ENCODE measurements at places on chromosomes 2 and 18.

- DNase-seq: no peak
These were observed 41.4 kb upstream of the RBMS1 start for GRCh38 chr2:160534996-160535395.

- no peak for DNase-seq
These were observed 419.8 kb downstream of the SETBP1 start for GRCh38 chr18:45100321-45101105.

- no peak for DNase-seq
These were observed 194.5 kb upstream of the NXPH2 start for GRCh38 chr2:138974651-138975050.

DNA sequence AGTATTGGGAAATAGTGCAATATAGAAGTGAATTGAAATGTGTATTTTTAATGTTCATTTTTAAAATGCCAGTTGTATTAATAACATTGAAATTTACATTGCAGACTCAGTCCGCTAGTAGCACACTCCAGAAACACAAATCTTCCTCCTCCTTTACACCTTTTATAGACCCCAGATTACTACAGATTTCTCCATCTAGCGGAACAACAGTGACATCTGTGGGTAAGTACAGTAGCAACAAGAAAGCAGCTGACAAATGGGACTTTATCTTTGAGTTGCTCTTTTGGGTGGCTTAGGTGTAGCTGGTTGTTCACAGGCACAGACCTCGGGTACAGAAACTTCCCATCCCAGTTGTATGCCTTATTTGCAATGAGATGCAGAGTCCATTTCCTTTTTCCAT, 118.2 kb upstream of the IL1R2 start:
- DNase-seq: no peak

DNA sequence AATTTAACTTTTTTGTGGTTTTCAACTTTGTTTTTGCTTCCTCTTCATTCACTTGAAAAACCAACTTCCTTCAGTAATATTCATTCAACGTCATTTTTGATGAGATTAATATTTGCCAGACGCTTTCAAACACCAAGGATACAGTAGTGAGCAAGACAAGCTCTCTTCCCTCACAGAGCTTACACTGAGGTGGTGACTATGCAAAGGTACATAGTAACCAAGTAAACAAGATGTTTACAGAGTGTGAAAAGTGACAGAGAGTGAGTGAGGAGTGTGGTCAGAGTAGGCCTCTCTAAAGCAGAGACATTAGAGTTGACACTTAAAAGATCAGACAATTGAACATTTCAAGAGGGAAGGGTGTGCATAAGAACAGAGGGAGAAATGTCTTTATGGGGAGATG, 155.5 kb downstream of the TMEM247 start:
- DNase-seq: no peak

GRCh38 chr2:42025151-42025582, 22.7 kb upstream of the PKDCC start:
- DNase-seq: no peak

DNA sequence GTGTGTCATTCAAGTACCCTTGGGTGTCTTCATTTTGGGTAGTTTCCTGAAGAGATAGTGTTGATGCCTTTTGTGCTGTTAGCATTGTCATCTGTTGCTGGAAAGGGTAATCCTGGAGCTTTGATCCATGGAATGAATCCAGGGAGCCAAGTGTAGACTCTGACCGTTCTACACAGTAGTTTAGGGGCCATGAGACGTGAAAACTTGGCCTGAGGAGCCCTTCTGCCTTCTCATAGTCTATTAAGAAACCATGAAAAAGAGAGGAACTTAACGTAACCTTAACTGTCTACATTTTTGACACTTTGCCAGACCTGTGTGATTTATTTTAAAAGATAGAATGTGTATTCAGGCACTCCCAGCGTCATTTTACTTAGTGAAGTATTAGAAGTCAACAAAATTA, 194.0 kb downstream of the BABAM2 start:
- DNase-seq: no peak

DNA sequence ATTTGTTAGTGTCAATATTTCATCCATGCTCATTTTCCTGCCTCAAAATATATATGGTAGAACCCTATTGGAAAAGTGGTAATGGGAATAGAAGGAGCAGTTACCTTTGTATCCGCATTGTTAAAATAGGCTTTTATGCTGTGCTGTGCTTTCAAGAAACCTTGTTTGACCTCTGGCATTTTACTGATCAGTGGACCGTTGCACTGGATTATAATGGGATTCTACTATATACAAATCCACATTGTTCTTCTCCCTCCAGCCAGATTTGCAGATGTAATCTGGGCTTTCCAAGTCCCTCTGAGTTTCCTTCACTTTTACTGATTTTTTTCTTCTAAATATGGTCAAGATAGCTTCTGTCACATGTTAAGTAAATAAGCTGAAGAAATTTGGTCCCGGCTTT, 23.3 kb upstream of the FAM237A start:
- no peak for DNase-seq

DNA sequence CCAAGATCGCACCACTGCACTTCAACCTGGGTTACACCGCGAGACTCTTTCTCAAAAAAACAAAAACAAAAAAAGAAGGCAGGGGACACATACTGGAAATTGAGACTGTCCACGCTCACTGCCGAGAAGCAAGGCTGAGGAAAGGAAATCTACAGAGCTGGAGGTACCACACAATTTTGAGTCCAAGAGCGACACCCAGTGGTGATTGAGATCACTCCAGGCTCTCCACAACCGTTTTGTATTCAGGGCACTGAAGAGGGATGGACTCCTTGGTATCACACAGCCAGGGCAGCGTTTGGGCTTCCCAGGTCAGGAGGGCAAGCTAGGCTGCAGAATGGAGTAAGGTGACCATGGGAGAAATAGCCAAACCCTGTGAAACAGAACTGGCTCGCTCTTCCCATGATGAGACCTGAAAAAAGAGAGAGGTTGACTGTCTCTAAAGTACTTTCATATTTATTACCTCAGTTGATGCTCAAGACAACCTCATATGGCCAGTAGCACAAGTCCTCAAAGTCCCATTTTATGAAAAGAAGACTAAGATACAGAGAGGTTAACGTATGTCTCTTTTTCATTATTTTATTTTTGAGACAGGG, 74.5 kb upstream of the YPEL5 start:
- peak; percentile 51 for DNase-seq

DNA sequence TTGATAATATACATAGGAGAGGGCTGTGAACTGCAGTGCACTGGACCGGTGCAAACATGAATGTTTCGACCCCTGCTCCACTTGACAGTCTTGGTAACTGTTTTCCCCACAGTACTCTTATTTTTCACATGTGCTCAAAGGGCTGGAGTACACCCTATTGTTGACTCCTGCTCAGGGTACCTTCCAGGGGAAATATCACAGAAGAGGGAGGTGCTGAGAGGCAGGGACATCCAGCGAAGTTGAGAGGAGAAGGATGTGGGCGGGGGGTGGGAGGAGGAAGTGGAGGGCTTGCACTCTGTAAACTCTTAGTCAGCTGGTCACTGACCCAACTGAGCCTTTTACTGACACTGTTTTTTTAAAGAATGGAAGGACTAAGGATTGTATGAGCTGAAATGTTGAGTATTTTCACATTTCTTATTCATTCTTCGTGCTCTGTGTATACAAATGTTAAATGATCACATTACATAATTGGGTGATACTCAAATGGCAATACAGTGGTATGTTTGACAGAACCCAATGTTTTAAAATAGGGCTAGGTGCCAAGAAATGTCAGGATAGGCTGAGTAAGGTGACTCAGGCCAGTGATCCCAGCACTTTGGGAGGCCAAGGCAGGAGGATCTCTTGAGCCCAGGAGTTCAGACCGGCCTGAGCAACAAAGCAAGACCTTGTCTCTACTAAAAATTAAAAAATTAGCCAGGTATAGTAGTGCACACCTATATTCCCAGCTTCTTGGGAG, 10.0 kb downstream of the INPP4A start:
- DNase-seq: no peak

GRCh38 chr18:8751692-8752091, 46.3 kb downstream of the MTCL1 start:
- no peak for DNase-seq

- no peak for DNase-seq
These were observed 156.9 kb upstream of the DCC start for GRCh38 chr18:52183107-52183506.

- DNase-seq: peak; percentile 71
These were observed 126.6 kb upstream of the PPP1CB start for GRCh38 chr2:28624793-28625701.

DNA sequence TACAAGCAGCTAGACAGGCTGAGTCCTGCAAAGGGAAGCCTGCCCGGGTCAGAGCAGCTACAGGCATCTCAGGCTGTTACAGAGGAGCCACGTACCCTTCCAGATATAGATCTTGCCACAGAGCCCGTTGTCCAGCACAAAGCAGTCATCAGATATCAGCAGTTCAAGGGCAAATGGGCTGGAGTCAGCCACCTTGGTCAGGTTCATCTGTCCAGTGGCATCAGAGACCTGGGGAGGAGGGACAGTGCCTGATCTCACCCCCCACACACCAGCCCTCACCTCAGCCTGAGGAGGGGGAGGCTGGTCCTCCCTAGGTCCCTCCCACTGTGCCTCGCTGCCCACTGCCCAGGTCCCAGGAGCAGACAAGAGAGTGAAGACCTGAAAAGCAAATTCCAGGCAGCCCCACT, 12.2 kb downstream of the CAPG start:
- DNase-seq: no peak

- DNase-seq: no peak
These were observed 124.1 kb downstream of the RAPGEF4 start for GRCh38 chr2:172859581-172860335.

DNA sequence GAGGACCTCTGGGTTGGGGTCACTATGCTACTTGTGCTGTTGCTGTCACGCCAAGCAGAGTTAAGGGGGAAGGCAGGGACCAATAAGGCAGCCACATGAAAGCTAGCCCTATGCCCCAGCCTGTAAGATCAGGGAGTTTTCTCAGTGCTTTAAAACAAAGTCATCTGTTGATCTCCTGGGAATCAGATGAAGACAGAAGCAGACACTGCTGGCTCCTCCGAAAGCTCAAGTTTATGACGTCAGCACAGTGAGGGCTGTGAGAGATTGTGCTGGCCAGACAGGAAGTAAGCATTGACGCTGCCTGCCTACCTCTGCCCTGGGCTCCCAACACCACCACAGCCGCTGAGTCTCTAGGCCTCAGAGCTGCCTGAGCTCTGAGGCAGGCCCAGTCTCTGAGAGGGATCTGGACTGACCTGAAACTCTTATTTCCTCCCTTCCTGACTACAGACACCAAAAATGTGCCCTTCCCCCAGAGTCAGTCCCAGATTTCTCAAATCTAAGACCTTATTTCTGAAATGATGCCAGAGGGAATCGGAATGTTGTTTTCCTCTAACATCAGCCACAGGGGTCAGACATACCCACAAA, 118.1 kb upstream of the EPAS1 start:
- peak; percentile 79 for DNase-seq

GRCh38 chr2:144071461-144071860, 448.5 kb downstream of the ZEB2 start:
- DNase-seq: no peak

DNA sequence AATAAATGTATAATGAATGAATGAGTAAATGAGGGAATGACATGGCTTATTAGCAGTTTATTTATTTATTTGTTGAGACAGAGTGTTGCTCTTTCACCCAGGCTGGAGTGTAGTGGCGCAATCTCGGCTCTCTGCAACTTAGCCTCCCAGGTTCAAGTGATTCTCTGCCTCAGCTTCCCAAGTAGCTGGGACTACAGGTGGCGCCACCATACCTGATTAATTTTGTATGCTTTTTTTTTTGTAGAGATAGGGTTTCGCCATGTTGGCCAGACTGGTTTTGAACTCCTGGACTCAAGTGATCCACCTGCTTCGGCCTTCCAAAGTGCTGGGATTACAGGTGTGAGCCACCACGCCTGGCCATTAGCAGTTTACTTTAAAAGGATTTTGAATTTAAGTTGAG, 100.3 kb upstream of the CAVIN2 start:
- no peak for DNase-seq

- no peak for DNase-seq
These were observed 668 bp upstream of the ANKRD12 start for GRCh38 chr18:9135912-9136314.

DNA sequence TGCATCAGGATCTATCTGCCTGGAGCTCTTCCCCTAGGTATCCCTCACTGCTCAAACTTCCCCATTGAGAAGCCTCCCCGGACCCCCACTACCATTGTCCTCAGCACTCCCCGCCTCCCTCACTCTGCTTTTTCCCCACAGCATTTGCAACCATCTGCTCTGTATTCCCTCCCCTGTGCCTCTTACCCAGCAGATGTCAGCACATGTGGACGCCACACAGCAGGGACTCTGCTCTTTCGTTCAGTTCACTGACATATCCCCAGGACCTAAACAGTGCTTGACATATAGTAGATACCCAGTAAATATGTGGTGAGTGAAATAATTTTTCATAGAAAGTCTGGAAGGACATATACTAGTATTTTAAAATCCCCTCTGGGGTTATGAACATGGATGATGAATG, 101.1 kb downstream of the TMEM247 start:
- DNase-seq: no peak

- DNase-seq: no peak
These were observed 567.3 kb upstream of the DSEL start for GRCh38 chr18:68083776-68084175.

DNA sequence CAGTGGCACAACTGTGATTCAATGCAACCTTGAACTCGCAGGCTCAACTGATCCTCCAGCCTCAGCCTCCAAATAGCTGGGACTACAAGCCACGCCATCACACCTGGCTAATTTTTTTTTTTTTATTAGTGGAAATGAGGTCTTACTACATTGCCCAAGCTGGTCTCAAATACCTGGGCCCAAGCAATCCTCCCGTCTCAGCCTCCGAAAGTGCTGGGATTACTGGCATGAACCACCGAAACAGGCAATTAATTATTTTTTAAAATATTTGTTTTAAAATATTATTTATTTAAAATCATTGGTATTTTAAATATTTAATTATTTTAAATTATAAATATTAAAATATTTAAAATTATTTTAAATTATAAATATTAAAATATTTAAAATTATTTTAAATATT, 24.5 kb downstream of the SRBD1 start:
- DNase-seq: no peak

GRCh38 chr2:150427298-150427697, 60.2 kb downstream of the RND3 start:
- no peak for DNase-seq

Measured in Right ventricle myocardium superior (tissue), 1 donor.